Mammary epithelial cell (primary cell): ENCODE measurements at places on chromosomes 1 and 21. TPM values are rescaled to one million over a fixed set of nuclear protein-coding genes. Genes with fewer than 3 reads are reported as not detected.
A peak's percentile ranks its signal among the peaks of the same experiment; 100 is the strongest.

MYBPH gene
- total RNA-seq = not detected in 2 replicates

- no peak for DNase-seq
Observed at GRCh38 chr1:151039521-151039920, 3.1 kb downstream of the BNIPL start.

DMRTA2 gene
- total RNA-seq = not detected in 2 replicates

HIVEP3 gene
- 4.6 and 7.9 TPM in 2 replicates for total RNA-seq

TNN gene
- not detected for total RNA-seq

GRCh38 chr21:25903607-25904006 is 168.8 kb downstream of the GABPA start:
- no peak for DNase-seq

LDLRAD2 gene
- total RNA-seq = not detected

DNA sequence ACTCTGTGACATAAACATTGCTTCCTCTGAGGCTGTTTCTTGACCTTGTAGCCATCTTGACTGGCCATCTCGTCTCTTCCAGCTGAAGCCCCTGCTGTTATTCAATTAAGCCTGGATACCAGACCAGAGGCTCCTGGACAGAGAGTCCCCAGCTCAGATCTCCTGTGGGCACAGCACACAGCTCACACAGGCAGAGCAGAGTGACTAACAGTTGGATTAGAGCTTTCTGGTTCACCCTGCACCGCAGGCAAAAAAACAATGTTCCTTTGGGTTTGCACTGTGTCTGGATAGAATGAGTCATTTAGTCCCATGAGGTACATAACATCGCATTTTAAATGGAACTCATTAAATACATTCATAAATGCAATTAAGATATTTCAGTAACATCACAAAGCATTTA is 33.4 kb upstream of the USH2A start:
- DNase-seq = peak; percentile 81

- DNase-seq = no peak
Observed at GRCh38 chr1:17400725-17401341, 28.8 kb downstream of the PADI6 start.

DNA sequence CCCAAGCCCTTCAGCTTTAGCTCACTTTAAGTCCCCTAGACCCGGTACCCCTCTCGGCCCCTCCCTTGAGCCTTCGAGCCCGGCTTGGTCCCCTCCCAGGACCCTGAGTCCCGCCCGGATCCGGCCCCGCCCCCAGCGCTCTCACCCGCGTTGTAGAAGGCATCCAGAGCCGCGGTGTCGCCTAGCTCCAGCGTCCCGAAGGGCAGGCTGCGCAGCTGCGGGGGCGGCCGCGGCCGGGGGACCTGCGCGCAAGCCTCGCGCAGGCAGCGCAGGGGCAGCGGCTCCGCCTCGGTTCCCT is 699 bp downstream of the MAP3K6 start:
- DNase-seq = no peak

NR0B2 gene
- not detected for total RNA-seq

DNA sequence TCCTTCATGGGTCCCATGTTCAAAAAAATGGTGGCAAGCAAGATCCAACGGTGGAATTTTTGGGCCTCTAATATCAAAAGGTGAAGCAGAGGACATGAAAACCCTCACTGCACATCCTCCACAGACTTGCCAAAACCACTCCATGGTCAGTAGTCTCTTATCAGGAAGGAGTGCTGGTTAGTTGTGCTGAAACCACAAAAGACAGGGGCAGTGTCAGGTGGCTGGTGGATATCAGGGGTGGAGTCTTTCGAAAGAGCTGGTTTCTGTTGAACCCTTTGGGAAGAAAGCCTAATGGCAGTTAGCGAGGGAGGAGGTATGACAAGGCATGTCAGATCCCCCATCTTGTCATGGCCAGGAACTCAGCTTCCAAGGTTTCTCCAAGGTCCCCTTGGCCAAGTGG is 395.9 kb upstream of the CAMK1G start:
- DNase-seq = no peak

EPHA2 gene
- 77.3 TPM for total RNA-seq

DNA sequence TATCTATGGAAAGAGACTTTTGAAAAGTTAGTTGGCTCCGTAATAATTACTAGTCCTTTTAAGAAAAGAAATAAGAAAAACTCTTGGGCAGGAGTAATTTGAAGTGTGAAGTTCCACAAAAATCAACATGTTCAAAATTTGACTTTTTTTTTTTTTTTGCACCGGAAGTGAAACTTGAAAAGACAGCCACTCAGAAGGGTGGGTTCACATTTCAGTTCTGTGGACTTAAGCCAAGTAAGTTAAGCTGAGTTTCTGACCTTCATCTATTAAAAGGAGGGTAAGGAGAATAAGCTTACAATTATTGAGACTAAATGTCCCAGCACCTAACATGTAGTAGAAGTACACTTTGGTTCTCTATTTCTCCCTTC is 11.0 kb downstream of the RO60 start:
- no peak for DNase-seq

SPRR2A gene
- 1.7 and 2.7 TPM in 2 replicates for total RNA-seq

DNA sequence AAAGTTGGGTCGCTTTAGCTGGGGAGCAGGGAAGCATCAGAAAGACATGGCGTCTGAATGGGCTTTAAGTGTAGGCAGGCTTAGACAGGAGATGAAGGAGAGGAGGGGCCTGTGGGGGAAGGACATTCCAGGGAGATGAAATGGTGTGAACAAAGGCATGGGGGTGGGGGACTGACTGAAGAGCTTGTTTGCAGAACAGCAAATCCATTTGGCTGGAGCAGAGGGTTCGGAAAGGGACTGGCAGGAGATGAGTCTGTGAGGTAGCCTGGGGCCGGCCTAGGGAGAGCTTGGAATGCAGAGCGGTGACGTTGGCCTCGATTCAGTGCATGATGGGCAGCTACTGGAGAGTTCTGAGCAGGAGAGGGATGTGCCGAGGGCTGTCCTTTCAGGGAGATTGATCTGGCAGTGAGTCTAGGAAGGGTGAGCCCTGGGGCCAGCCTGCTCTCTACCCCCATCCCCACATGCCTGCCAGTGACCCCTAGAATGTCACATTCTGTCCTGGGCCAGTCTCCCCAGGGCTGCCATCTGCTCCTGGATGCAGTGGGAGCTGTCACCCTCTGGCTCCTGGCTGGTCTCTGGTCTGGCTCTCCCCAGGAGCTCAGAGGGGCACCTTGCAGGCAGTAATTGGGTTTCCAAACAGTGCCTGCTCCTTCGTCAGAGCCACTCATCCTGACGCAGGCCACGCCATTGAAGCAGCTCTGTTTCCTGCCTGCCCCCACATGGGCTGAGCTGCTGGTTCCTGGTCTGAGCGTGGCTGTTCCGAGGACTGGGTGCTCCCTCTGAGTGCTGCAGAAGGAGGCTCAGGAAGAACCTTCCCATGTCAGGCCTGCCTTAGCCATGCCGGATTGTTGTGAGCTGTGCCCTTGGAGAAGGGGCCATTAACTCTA is 22.3 kb upstream of the TMEM222 start:
- peak; percentile 97 for DNase-seq

GRCh38 chr1:165143437-165144065 is 213.0 kb downstream of the LMX1A start:
- DNase-seq = peak; percentile 9

DNA sequence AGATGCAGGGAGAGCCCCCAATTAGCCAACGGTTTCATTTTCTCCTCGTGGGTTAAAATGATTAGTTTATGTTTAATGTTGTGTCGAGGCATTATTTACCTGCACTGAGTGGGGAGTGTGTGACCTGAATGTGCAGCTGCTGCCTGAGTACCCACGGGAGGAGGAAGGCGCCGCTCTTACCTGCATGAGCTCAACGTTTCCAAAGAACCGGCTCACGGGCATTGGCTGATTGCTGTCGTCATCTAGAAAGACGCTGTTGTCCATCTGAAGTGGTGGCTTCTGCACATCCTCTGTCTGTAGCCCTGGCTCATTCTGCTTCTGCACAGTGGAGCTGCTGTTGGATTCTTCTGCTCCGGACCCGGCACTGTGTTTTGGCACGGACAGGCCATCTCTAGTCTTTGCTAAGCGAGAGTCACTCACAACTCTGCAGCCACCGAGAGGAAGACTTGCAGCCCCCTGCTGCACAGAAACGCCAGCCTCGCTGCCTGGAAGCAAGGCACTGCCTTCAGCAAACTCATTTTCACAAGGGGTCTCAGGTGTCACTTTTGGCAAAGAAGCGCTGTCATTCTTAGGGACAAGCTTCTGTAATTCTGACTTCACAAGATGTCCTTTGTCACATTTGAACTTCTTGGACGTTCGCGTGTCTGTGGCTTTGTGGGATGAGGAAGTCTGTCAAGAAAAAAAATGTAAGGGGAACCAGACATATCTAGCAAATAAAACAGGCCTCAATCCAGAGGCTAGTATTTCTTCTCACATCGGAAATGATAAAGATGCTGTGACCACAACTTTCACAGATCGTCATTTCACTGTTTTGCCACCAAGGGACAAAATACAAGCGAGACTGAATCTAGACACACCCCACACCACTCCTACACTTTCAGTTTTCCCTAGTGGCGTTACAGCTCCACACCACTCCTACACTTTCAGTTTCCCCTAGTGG is 9.4 kb downstream of the C1orf174 start:
- no peak for DNase-seq

DNA sequence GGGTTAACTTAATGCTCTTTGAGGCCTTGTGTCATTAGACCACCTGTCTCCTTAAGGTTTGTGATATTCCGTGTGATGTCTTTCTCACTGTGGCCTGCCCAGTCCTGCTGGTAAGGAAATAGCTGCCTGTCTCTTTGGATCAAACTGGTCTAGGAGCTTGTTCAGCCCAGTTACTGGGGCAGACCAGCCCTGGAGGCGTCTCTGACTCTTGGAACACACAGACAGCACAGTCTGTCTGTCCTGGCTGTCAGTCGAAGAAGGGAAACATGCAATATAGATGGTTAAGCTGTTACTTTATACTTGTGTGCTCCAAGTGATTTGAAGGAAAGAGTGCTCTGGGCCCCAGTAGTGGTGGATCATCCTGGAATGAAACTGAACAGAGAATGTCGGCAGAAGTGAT is 20.4 kb downstream of the PBX1 start:
- DNase-seq = peak; percentile 32

OR2T2 gene
- not detected for total RNA-seq

USH2A gene
- not detected in 2 replicates for total RNA-seq

- no peak for DNase-seq
Observed at GRCh38 chr1:118659646-118660045, 328.5 kb downstream of the TBX15 start.

GRCh38 chr1:184582411-184582810 is 172.2 kb downstream of the EDEM3 start:
- no peak for DNase-seq

- DNase-seq = peak; percentile 93
Observed at GRCh38 chr1:63663301-63663700, 70.1 kb downstream of the PGM1 start.

DNA sequence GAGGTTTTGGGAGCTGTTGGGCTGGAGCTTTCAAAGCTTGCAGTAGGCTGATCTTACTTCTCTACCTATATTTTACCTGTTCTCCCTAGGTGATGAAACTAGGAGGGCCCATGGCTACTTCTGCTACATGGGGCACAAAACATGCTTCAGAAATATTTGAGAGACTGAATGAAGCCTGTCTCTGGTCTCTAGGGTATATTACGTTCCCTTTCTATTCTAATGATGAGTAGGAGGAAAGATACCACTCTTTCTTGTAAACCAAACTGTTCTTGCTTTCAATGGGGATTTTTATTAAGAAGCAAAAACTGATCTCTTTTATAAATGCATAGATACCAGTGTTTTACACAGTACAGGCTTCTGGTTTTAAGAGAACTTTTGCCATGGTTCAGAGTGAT is 103.1 kb downstream of the GALNT2 start:
- no peak for DNase-seq

DNA sequence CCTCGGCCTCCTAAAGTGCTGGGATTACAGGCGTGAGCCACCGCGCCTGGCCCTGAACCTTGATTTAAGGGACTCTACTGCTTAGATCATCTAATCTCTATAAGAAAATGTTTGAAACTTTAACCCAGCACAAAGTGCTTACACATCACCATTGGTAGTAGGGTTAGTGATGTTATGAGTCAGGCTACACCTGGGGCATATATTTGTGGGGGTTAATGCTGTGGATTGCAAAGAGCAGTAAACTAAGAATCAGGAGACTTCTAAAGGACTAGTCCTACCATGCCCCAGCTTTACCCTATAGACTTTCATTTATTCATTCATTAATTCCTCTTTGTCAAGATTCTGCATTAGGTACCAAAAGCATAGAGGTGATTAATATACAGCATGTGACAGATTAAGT is 880.5 kb downstream of the TTLL7 start:
- no peak for DNase-seq

CXADR gene
- 48.0 TPM for total RNA-seq

DNA sequence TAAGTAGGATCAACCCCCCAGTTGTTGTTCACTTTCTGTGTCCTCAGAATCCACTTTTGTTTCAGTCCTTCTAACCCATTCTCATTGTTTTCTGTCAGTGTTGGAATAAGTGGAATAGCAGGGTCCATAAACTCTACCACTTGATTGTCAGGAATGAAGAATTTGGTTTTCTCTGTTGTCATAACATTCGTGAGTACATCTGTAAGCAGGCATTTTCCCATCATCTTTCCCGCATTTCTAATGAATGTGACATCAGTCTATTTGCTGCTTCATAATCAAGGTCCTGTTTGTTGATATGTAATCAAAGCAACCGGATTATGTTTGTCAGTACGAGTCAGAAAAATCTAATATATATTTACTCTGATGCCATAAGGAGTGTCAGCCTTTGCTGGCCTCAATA is 147.1 kb downstream of the KIF26B start:
- no peak for DNase-seq

DNA sequence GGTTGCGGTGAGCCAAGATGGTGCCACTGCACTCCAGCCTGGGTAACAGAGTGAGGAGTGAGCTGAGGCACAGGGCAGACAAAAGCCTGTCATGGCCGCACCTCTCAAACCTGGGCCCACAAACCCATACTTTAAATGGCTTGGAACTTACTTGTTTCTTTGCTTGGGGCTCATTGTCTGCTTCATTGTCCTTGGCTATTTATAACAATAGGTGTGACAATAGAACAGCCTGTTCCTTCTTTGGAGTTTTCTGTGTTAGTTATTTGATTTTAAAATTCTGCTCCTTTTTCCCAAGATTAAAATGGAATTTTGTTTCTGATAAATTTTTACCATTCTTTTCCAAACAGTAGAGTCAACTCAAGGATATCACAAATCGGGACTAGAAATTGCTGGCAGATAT is 94.7 kb downstream of the PBX1 start:
- no peak for DNase-seq

CAPN8 gene
- 9.5 TPM for total RNA-seq

TIAM1 gene
- 11.1 and 14.7 TPM in 2 replicates for total RNA-seq

KRTAP19-3 gene
- total RNA-seq = not detected in 2 replicates

DNA sequence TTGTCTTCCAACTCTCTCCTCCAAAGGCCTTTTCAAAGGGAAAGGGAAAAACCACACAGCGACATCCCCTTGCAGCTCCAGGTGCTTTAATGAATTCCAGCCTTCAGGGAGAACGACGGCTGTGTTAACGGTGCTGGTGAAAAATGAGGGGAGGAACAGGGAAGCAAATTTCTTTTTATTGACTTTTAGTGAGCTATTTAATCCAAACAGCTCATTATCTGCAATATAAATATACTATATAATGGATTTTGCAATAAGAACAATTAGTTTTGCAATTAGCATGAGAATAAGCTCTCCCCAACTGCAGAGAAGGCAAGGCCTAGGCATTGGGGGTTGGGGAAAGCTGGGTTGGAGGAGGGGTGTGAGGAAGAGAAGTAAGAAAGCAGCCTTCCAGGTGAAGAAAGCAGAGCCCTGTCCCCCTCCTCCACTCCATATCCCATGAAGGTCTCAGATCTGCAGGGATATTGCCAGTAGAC is 159.0 kb upstream of the ZC3H12A start:
- no peak for DNase-seq

GRCh38 chr1:69126796-69127195 is 440.9 kb upstream of the LRRC7 start:
- no peak for DNase-seq
